ENCODE measurements at places on chromosomes 4 and X. TPM values are rescaled to one million over a fixed set of nuclear protein-coding genes. Genes with fewer than 3 reads are reported as not detected.

The XAGE1A gene
- 33.2 TPM for total RNA-seq

The UGDH gene
- 292 TPM for total RNA-seq

The EGF gene
- 0.13 TPM for total RNA-seq

The ABLIM2 gene
- total RNA-seq, result 0.38 TPM

The CRMP1 gene
- total RNA-seq, result 2.5 TPM
